ENCODE measurements at places on chromosomes 5 and 9.

- DNase-seq: no peak
Measured at GRCh38 chr9:120187758-120188157, 392.2 kb downstream of the CDK5RAP2 start.

GRCh38 chr9:126531035-126531571, 82.6 kb upstream of the LMX1B start:
- DNase-seq: no peak

DNA sequence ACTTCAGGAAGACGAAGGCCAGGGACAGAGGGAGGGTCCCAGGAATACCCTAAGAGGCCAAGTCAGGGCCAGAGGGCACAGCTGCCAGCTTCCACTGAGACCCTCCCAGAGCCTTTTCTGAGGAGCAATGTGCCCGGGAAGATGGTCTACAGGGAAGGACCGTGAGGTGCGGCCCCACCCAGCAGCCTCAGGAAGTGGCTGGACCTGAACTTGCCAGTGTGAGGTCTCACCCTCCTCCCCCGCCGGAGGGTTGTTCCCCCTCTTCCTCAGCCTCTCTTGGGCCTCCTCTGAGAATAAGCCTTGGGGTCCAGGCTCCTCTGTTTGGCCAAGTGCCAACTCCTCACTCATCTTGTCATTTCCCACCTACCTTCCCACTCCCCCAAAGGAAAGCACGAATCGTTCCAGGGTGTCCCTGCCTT, 13.4 kb upstream of the SLC25A51 start:
- DNase-seq: no peak

DNA sequence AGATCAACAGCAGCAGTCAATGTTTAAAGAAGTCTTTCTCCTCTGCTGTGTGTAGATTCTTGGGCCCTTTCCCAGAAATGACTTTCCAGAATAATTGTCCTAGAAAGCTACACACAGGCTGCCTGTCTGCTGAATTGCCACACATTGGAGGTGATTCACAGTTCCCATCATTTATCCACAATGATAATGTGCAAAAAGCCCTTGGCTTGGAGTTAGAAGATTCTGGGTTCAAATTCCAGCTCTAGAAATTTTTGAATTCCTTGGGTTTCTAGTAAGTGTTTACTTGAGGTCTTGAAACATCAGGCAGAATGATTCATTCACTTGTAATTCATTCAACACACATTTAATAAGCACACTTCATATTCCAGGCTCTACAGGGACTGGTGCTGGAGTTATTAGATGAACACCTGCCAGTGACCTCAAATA, 28.6 kb upstream of the EPB41L4B start:
- DNase-seq: no peak

- no peak for DNase-seq
Measured at GRCh38 chr9:87327575-87328125, 170.0 kb upstream of the DAPK1 start.

DNA sequence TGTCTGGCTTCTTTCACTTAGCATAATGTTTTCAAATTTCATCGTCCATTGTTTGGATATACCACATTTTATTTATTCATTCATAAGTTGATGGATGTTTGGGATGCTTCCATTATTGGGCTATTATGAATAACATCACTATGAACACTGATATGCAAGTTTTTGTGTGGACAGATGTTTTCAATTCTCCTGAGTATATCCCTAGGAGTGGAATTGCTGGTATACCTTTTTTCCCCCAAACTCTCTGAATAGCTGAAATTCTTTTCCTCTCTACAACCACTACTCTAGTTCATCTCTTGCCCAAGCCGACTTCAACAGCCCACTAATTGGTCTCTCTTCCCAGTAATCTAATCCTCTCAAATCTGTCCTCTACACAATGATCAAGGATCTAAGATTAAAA, 4.7 kb upstream of the ZFR start:
- no peak for DNase-seq

- no peak for DNase-seq
Measured at GRCh38 chr5:32143617-32144377, 30.3 kb downstream of the GOLPH3 start.

- DNase-seq: no peak
Measured at GRCh38 chr9:73067074-73067473, 84.6 kb upstream of the ANXA1 start.

Data from renal cortex interstitium (tissue), 15 donors.